ENCODE measurements at places on chromosomes 2 and 18.

DNA sequence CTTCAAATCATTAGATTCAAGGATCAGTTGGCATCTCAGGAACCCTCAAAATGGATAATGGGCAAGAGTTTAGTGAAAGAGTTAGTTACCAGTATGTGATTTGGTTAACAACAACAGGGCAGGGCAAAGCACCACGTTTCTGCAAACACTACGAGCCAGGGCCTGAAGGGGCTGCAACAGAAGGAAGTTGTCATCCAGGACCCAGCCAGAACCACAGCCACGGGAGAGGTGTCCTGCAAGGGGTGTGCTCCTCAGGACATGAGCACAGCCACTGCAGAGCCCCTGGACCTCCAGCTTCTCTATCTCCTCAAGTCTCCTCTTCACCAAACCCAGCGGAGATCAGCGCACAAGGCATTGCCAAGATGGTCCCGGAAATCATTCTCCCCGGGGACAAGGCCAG lies 173.3 kb upstream of the PIEZO2 start:
- no peak for DNase-seq

DNA sequence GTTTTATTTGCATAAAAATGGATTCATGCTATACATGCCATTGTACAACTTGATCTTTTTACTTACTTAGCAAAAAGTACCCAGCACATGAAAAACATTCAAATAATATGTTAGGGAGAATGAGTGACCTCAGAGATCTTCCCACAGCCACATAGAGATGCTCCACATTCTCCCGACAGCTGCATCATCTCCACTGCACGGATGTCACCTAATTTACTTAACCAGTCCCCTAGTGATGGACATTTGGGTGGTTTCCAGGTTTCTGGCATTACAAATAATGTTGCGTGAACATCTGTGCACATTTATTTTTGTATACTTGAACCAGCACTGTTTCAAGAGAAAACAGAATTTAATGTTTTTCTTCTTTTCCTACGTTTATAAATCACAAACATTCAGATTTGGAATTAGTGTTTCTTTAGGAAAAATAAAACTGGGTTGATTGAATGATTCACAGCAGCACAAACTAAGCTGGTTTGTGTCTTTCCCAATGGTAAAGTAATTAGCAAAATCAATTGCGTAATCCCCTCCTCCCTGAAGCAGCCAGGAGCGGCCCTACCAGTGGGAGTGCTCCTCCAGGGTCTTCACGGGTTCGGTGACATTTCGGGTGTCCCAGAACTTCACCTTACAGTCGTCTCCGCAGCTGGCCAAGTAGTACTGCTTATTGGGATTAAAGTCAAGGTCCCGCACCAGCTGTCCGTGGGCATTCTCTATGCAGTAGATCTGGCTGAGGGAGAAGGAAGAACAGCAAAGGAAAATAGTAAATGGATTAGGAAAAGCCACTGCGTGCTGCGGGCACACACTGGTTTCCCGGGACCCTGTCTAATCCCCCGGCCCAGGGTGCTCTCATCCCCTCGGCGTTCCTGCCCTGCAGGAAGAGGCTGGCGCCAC lies 183.9 kb downstream of the EIPR1 start:
- DNase-seq = no peak

DNA sequence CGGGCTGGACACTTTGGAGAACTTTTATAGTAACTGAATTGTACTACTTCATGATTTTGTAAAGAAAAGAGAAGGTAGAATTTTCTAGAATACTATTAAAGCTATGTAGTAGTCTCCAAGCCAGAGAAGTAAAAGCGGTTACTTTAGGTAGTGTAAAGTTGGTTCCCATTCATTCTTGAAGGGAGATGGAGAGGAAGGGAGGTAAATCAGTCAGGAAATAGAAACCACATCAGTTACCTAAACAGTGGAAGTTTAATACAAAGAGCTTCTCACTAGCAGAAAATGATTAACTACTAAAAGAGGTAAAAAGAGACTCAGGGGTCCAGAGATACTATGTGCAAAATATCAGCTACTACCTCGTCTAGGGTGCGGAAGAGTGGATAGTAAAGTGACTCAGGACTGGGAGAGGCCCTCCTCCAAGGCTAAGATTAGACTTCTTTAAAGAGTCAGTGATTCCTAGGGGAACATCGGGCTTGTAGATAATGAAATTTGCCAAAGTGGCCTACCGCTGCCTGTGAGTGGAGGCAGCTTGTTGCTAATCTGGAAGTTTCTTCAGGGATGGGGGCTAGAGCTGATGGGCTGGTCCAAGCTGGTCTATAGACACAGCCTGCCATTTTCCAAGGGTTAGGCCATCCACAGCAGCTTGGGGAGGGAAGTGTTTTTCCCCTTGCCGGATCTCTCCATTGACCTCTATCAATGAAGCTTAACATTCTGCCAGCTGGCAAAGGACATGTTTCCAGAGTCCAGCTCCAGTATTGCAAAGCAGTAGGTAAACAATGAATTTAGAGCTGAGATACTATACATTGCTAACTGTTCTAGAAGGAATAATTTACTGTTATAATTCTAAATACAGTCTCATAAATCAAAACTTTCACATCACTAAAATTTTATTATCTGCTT lies 246.4 kb upstream of the BOD1L2 start:
- no peak for DNase-seq

DNA sequence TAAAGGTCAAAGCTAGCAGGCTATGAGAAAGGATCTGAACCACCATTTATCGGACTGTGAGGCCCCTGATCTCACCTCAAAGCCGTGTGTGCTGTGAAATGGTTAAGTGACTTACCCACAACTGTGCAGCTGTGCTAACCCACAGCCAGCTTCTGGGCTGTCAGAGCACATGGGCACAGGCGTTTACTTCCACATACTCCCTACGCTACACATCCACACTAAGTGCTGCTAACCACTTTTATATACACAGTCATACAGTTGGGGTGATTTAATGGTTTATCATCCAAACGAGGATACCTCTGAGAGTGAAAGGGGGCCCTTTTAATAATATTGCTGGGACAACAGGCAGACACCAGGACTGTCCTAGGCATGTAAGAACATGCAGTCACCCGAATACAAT lies 37.3 kb downstream of the CYRIA start:
- no peak for DNase-seq

- no peak for DNase-seq
Measured at GRCh38 chr18:48208432-48209140, 200.6 kb downstream of the ZBTB7C start.

GRCh38 chr18:75874401-75875089 lies 447.0 kb upstream of the SMIM21 start:
- no peak for DNase-seq

DNA sequence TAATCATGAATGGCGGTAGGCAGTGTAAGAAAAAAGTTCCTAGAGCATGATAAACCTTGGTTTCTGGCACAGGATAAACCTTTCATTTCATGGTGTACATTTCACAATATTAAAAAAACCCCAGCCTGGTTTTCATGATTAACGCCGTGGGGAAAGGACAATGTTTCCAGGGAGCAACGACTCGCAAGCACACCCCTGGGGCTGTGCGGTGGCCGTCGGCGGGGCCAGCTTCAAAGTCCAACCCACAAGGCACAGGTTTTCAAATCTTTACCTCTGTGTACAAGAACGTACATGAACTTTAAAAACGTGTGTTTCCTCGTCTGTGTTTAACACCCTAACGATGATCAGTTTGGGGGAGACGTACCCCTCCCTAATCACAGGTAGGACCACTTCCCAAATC lies 118.1 kb downstream of the NOL10 start:
- no peak for DNase-seq

DNA sequence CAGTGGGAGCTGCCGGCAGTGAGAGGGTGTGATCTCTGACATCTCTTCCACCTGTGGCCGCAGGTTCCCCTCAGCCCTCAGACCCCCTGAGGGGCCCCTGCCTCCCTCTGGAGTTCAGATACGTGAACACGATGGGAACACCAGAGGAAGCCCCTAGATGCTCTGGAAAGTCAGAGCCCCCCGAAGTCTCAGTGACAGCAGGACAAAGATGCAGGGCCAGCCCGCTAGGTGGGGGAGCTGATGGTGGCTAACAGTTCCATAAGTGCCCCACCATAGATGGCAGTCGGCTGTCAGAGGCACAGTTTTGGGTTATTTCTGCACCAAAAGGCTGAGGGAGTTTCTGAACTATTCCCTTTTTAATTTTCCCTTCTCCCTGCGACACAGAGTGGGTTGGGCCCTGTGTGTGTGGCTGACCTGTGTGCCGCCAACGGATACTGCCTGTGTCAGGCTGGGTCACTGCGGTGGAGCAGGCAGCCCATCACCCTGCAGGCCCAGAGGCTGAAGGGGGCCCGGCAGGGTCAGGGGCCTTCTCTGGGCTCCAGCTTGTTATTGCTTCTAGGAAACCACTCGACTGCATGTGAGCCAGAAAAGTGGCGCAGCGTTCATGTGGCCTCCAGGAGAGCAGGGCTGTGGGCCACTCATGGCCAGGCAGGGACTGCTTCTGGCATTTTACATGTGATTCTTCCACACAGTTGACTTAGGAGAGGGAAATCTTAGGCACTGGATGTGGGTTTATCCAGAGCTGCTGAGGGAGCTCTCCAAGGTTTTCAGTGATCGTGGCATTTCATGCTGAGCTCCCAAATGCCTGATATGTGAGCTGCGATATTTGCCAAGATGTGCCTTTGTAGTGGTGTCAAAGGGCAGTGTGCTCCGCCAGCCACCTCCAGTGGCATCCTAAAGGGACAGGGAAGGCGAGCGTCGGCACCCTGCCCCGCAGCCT lies 225.1 kb downstream of the SH3RF3 start:
- no peak for DNase-seq

DNA sequence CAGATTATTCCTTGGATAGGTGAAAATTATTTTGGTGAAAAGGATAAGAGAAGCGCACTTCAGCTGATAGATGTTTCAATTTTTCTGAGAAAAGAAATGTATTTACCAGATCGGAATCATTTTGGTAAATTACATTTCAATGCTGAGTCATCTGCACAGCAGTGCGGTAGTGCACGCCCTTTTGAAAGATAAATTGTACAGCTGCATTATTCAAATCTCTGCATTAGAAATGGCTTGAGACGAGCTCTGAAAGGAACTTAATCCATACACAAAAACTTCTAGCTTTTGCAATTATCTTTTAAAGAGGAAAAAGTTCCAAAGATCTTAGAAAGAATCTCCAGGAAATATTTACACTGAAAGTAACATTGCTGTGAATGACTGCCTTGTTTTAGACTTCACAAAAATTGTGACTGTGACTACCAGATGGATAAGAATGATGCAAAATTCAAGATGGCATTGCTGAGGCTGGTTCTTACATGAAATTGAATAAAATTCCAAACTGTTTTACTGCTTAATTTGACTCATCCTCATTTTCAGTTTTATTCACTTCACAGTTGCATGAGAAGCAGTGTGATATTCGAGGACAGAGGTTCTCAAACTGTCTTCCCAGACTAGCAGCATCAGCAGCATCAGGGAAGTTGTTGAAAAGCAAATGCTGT lies 161.7 kb downstream of the RND3 start:
- no peak for DNase-seq

GRCh38 chr2:238286987-238287736 lies 1.2 kb downstream of the PER2 start:
- no peak for DNase-seq

- DNase-seq = no peak
Measured at GRCh38 chr18:55534547-55534946, 53.4 kb downstream of the TCF4 start.

DNA sequence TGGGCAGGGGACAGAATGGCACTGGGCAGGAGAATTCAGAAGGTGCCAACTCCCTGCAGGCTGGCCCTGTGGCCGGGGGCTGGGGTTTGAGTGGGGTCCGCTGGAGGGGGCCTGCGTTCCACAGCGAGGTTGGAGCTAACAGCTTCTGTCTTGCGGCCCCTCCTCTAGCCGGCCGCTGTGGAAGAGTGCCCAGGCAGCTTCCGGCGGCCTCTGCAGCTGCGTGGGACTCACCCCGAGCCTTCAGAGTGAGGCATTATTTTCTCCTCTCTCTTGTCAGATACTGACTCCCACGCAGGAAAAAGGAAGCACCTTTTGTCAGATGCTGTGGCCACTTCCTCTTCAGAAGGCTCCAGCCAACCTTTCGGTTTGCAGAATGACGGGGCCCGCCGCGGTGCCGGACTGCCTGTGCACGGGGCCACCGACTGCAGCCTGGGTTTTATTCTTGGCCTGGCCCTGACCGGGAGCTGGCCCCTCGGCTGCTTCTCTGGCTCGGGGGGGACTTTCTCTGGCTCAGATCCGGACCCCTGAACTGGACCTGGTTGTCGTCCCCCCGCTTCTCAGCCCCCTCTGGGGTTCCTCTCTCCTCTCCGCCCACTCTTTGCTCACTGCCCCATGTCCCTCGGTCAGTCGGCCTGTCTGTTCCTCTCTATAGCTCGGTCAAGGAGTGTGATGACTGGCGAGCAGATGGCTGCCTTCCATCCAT lies 40.1 kb downstream of the ARHGAP25 start:
- DNase-seq = no peak

- DNase-seq = peak; percentile 15
Measured at GRCh38 chr18:66550366-66550765, 53.5 kb downstream of the CDH19 start.

DNA sequence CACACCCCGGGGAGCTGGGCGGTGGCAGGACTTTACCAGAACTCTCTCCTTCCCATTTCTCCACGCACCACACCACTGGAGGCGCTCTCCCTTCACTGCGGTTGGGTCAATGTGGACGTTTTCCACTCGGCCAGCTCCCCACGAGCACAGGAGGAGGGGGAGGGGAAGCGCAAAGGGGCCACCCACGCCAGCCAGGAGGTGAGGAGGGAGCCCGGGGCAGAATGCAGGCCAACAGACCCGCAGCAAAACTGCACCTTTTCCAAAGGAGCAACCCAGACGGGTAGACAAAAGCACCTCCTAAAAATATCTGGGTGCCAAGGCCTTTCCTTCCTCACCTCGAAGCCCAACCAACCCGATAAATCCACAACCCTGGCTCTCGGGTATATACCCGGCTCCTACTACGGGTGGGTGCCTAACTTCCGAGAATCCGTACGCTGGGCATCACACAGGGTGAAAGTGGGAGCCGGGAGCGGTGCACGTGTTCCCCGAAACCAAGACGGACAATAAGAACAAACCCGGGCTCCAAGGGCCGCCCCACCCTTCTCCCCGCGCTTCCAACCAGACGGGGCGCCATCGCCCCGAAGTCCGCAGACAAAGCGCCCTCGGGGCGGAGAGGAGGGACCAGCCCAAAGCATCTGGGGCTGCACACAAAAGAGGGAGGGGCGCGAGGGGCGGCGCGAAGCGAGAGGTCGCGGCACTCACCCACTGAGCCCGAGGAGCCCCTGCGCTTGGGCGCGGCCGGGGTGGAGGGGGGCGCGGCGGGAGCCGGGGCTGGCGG lies 1.0 kb downstream of the RTN4 start:
- DNase-seq = peak; percentile 89

DNA sequence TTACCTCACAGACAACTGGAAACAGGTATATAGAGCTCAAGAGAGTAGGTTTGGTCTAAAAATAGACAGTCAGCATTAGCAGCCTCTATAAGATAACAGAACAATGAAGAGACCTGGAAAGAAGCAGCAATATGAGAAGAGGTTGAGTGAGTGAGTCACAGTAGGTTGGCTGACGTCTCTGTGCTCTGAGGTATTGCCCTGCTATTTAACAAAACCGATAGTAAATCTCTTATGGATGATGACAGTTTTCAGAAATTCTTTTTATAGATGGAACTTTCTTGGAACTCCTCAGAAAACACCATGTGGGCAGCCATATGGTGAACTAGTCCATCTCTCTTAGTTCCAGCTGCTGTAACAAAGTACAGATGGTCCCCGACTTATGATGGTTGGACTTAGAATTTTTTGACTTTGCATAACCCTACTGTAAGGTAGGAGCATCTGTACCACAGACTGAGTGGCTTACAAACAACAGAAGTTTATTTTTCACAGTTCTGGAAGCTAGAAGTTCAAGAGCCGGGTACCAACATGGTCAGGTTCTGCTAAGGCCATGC lies 123.5 kb downstream of the MBD2 start:
- DNase-seq = no peak

- DNase-seq = no peak
Measured at GRCh38 chr18:32200766-32201165, 10.9 kb downstream of the MEP1B start.
